Ovary (tissue), 10 donors: ENCODE measurements at places on chromosomes 13 and 19. TPM values are rescaled to one million over a fixed set of nuclear protein-coding genes. Genes with fewer than 3 reads are reported as not detected.

The ENOX1 gene
- 8.2 TPM for polyA plus RNA-seq

The MBD3L3 gene
- not detected for polyA plus RNA-seq

- DNase-seq, result no peak
Measured at GRCh38 chr13:27919659-27919933, 204 bp upstream of the PDX1 start.

- DNase-seq, result no peak
Measured at GRCh38 chr19:12660980-12661379, 5.6 kb downstream of the MAN2B1 start.
